Stimulated activated CD8-positive, alpha-beta memory T cell treated with anti-CD3 and anti-CD28 coated beads, Interleukin-4, amount 100 ng/mL, for 24 hours (primary cell): ENCODE measurements at places on chromosomes 5 and 9.

DNA sequence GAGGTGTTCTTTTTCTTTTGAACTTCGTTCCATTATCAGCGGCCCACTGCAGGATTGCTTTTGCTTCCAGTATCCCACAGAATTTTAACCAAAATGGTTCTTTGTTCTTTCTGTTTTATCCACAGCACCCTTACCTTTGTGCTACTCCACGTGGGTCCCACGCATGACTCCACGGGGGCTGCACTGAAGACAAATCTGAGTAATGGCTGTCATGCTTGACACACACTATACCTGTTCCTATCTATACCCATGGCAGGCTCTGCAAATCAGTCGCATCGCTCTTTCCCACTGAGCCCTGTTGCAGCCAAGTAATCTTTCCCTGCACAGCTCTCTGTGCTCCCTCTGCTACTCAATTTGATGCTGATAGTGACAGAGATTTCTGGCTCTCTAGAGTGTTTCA lies 69.7 kb downstream of the NSG2 start:
- no peak for DNase-seq

DNA sequence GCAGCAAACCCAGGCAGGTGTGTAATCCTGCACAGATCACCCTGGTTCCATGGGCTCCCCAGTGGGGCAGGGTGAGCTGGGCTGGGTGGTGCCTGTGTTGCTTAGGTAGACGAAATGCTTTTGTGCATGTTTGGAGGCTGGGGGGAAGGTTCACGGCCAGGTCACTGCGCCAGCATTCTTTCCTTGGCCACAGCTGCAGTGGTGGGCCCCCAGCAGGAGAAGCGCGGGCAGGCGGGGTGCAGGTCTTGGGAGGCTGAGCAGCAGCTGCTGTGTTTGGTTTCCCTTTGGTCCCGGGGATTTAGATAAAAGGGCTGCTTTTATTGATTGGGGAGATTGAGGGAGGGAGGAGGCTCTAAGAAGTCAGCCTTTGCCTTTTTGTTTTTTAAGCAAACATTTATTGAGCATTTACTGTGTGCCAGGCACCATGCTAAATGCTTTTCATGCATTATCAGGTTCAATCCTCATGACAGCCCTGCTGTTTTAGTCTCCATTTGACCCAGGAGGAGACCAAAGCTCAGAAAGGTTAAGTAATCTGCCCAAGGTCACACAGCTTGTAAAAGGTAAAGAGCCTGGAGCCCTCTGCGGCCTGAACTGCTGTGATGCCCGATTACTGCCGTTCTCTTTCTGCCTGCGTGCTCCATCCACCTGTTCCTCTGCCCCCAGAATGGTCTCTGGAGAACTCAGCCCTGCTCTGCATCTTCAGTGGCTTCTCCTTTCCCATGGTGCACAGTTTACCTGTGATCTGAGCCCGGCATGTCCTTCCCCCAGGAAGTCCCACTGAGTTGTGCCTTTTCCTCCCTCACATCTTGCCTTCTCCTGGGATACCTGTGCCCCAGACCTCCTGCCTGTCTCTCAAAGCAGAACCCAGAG lies 94.4 kb downstream of the MACROH2A1 start:
- no peak for DNase-seq

GRCh38 chr9:126470241-126470993 lies 143.3 kb upstream of the LMX1B start:
- no peak for DNase-seq

GRCh38 chr9:108184941-108185340 lies 670.8 kb downstream of the ACTL7B start:
- no peak for DNase-seq

DNA sequence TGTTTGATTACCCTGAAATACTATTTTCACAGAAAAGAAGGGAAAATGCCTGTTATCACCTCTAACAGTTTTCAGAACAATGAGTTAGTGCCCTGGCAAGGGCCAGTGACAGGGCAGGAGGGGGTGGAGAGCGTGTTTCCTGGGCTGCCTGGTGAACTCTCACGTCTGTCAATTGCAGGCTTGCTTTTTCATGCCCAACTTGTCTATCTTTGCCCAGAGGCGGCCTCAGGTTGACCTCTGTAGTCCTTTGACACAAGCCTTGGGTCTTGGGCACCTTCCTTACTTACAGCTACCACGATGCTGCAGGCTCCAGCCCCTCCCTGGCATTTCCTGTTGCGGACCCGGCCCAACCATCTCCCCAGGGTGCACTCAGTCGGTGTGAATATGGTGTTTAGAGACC lies 2.2 kb upstream of the CEL start:
- DNase-seq = no peak

DNA sequence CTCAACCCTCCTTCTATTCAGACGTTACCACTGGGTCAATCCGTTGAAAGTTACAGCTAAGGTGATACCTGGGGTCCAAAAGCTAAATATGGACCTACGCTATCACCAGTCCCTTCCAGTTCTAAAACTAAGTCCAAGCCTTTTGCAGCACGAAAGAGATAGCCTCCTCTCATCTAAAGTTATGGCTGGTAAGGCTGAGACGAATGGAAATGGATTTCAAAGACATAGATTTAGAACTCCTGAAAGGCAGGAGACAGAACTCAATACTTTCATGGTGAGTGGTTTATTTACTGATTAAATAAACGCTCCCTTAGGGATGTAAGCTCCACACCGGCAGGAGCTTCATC lies 751 bp upstream of the RIC1 start:
- no peak for DNase-seq

GRCh38 chr5:96370976-96371375 lies 62.1 kb downstream of the PCSK1 start:
- no peak for DNase-seq

DNA sequence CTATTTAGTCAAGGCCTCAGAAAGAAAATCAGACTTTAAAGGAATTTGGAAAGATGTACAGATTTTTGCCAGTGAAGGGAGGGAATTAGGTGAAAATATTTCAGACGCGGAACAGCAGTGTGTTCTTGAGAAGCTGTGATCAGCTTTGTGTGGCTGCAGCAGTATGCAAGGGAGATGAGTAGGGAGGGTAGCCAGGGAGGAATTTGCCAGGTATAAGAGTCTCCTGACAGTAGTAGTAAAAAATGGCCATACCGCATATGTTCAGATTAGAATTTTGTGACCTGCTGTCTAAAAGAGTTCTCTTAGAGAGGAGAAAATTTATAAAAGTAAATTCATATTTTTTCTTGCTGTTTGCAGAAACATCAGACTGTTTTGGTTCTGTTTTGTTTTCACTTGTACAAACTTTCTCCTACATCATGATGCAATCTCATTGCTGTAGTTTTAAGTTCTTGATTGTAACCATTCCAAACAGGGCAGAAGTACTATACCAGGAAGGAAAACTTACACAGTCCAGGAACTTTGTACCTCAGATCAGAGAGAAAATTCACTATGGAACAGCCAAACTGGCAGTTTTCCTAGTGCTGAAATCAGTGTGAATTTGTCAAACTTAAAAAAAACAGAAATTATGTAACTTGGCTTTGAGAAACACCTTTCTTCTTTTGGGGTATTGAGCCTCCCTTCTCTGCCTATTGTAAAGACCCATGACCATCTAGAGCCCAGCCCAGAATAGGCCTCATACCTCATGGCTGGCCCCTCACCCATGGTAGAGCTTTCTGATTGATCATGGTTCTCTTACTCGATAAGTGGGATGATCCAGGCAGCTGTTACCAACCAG lies 78.4 kb upstream of the NR3C1 start:
- no peak for DNase-seq

DNA sequence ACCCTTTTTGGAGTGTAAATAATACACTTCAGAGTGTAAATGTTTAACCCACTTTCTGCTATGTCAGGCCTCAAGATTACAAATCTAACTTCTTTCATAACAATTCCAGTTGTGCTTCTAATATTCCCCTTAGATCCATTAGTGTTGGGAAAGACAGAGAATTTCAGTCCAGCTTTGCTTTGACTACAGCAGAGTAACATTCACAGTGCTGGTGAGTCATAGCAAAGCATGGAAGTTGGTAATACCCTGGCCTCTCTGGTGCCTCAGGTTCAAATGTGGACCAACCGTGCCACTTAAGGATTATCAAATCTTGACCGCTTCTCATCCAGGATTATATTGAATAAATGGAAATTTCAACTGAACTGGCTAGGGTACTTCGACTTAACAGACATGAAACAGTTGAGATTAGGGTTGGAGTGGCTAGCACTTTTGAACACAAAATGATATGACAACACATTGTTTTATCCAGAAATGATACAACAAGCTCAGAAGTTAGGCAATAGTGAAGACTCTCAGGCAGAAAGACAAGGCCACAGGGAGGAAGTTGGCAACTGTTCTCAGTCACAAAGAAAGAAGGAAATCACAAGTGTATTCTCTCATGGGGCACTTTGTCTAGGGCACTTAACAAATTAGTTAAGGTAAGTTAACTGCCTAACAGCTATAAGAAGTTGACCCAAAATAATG lies 24.4 kb upstream of the RASA1 start:
- DNase-seq = no peak

DNA sequence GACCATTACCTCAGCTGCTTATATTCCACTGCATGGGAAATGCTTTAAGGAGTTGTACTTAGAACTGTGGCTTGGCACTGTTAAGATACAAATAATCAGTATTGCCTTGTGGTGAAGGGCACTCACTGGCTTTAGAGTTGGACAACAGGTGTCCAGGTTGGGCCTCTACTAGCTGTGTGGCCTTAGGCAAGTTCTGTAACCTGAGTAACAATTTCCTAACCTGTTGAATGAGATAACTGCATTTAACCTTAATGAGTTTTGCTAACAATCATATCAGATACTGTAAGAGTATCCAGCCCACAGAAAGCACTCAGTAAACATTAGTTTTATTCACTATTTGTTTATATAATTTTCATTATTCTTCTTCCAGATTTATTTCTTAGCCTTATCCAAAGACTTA lies 17.2 kb upstream of the HK3 start:
- DNase-seq = no peak
